Ovary (tissue), 10 donors: ENCODE measurements at places on chromosomes 2 and 18.

GRCh38 chr18:27582760-27583412 lies 397.8 kb upstream of the CHST9 start:
- no peak for DNase-seq

DNA sequence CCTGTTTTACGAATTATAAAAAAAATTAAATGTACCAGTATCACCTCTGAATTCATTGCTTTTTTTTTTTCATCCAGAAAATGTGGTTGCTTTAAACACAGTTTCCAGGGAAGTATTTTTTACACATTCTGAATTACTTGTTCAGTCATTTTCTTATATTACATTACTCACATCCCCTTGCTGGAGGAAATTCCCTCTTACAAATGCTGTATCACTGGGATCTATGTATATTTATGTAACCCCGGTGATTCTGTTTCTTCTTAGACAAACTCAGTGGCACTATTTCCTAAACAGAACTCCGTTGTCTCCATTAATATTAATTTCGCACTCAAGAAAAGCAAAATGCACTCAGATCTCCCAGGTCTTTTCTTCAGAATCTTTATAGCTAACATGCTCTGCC lies 1078.5 kb upstream of the ZEB2 start:
- no peak for DNase-seq

GRCh38 chr18:53944721-53945120 lies 279.7 kb downstream of the MBD2 start:
- DNase-seq: no peak

GRCh38 chr18:27185025-27185763 lies at the start of gene CHST9:
Gene CHST9 (minus strand): TSS chr18:27185308. CDS start chr18:27142809, 42,499 bp downstream.
- DNase-seq: no peak

DNA sequence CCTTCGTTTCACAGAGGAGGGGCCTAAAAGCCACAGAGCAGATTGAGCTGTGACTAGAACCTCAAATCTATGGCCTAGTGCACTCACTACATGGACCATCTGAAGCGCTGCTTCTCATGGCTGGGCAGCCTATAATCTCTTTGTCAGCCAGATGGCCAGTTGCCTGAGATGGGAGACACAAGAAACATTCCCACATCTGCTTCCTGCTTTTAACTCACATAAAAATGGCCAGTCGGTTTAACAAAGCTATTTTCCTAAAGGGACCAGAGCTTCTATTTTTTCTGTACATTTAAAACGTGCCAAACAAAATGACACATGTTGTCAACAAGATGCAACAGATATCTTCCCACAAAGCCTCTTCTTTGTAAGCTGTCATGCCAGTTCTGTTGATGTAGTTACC lies 173.8 kb downstream of the GFPT1 start:
- DNase-seq: no peak

GRCh38 chr2:46335391-46336282 lies 38.4 kb downstream of the EPAS1 start:
- DNase-seq: peak; percentile 64

- DNase-seq: no peak
These were observed 639.1 kb upstream of the SETBP1 start for GRCh38 chr18:44041553-44041952.

GRCh38 chr2:235004329-235004903 lies 52.6 kb downstream of the SH3BP4 start:
- no peak for DNase-seq

GRCh38 chr2:241563571-241563980 lies 5.0 kb downstream of the BOK start:
- DNase-seq: no peak

- DNase-seq: no peak
These were observed 20.6 kb downstream of the ERMN start for GRCh38 chr2:157304811-157305722.

DNA sequence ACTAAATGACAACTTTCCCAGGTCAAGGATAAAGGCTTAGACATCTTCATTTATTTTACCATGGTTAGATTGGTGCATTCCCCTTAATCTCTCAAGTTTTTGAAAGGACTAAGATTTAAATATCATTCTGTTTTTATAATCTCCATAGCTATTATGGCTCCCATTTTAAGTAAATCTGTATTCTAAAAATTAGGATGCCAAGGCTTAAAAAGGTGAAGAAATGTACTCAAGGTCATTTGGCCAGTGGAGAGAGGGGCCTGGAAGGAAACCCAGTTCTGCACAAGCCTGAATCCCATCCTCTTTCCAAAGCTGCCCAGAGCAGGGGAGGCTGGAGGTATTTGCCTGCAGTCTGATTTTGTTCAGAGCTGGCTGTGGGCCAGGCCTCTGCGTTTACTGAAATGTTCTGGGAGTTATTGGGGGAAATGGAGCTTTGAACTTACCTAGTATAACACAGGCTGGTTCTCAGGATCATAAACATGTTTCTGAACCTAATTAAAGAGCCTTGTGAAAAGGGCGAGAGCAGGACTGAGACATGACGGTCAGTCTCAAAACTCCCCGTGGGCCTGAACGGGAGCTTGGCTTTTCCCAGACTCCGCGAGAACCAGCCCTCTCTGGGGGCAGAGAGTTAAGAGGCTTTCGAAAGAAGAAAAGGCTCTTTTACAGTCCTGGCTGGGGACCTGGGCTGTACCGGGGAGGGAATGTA lies 85.6 kb downstream of the DDX1 start:
- DNase-seq: peak; percentile 59

- DNase-seq: no peak
These were observed 1.6 kb downstream of the KLHL14 start for GRCh38 chr18:32771169-32771751.

DNA sequence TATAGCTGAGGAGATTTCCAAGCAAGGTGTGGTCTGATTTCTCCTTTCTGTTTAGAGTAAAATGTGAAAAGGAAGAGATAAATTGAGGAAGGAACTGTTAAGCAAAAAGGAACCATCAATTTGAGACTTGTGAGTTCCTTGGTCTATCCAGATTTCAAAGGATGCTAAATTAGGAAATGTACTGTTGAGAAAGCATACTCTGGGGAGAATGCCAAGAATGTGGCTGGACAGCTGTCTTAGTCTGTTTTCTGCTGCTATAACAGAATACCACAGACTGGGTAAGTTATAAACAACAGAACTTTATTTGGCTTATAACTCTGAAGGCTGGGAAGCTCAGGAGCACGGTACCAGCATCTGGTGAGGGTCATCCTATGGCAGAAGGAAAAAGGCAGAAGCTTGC lies 1097.2 kb downstream of the TDRD15 start:
- no peak for DNase-seq

DNA sequence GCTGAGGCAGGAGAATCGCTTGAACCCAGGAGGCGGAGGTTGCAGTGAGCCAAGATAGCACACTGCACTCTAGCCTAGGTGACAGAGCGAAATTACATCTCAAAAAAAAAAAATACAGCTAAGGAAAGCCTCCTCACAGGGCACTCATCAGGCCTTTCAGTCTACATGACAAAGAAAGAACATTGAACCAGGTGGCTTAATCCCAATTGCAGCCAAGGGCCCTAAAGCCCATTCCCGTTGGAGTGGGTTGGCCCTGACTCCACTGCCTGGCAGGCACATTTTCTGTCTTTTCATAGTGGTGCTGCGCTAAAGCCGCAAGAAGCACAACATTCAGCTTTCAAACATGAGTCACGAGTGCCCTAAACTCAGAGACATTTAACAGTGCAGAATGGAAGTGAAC lies 372.5 kb downstream of the RNF144A start:
- DNase-seq: no peak

- no peak for DNase-seq
These were observed 4.3 kb downstream of the MRPS9 start for GRCh38 chr2:105042189-105042588.

- DNase-seq: no peak
These were observed 57.8 kb downstream of the TWIST2 start for GRCh38 chr2:238905644-238906043.

- no peak for DNase-seq
These were observed 22.6 kb upstream of the SUCLG1 start for GRCh38 chr2:84481702-84482101.

GRCh38 chr2:201228271-201228911 lies 31.9 kb upstream of the CASP8 start:
- DNase-seq: no peak

- no peak for DNase-seq
These were observed 105.9 kb upstream of the CREB1 start for GRCh38 chr2:207423886-207424285.

- no peak for DNase-seq
These were observed 133.5 kb upstream of the CDCA7 start for GRCh38 chr2:173221132-173221695.
